ENCODE measurements at places on chromosomes 16 and 17. TPM values are rescaled to one million over a fixed set of nuclear protein-coding genes. Genes with fewer than 3 reads are reported as not detected.

Gene SUPT6H
- total RNA-seq, result 40.1 TPM

Gene SLC5A11
- 0.79 TPM for total RNA-seq

Gene HOXB2
- 6.4 TPM for total RNA-seq

Gene HCRT
- not detected for total RNA-seq

Gene SLX1A
- 114 TPM for total RNA-seq

Gene DPEP2NB
- not detected for total RNA-seq

Gene CA7
- 120 TPM for total RNA-seq

Gene PRAC2
- 12.9 TPM for total RNA-seq

Gene PRDM7
- total RNA-seq, result not detected

Gene USP43
- total RNA-seq, result 15.6 TPM

Gene WFDC1
- total RNA-seq, result 17.4 TPM

Gene KRTAP3-1
- not detected for total RNA-seq

Gene C17orf67
- 1.7 TPM for total RNA-seq

Gene CTRB1
- total RNA-seq, result not detected
